Foreskin keratinocyte (primary cell): ENCODE measurements at places on chromosomes 2 and 18. TPM values are rescaled to one million over a fixed set of nuclear protein-coding genes. Genes with fewer than 3 reads are reported as not detected.

The NDUFS1 gene
- total RNA-seq = 74.4 and 76.6 TPM in 2 replicates

The ACMSD gene
- total RNA-seq = not detected in 2 replicates

The SDC1 gene
- 1,300 and 1,305 TPM in 2 replicates for total RNA-seq

The ANKRD62 gene
- total RNA-seq = not detected in 2 replicates

The EVX2 gene
- total RNA-seq = not detected in 2 replicates

The SERPINB10 gene
- total RNA-seq = 0.07 and 2.3 TPM in 2 replicates

The NMUR1 gene
- not detected in 2 replicates for total RNA-seq

The APCDD1 gene
- 2.8 and 5.6 TPM in 2 replicates for total RNA-seq

The POTEI gene
- total RNA-seq = not detected in 2 replicates

The STARD6 gene
- 0.14 TPM in 1 of 2 replicates, not detected in the other for total RNA-seq

The GPR55 gene
- total RNA-seq = not detected in 2 replicates

The TANK gene
- 31.9 and 36.1 TPM in 2 replicates for total RNA-seq

The PREPL gene
- total RNA-seq = 18.3 and 22.1 TPM in 2 replicates

The ONECUT2 gene
- total RNA-seq = under 0.01 and 0.14 TPM in 2 replicates

The CFAP210 gene
- total RNA-seq = not detected in 2 replicates

The CYTIP gene
- not detected in 2 replicates for total RNA-seq

The TMEM247 gene
- total RNA-seq = not detected in 2 replicates

The TUBA3D gene
- total RNA-seq = not detected in 2 replicates

The CLEC4F gene
- total RNA-seq = not detected in 2 replicates

The ADD2 gene
- 0.18 and 1.8 TPM in 2 replicates for total RNA-seq

The HOXD12 gene
- total RNA-seq = not detected in 2 replicates

The PLCL1 gene
- total RNA-seq = not detected in 2 replicates

The VAMP5 gene
- 0.99 and 1.6 TPM in 2 replicates for total RNA-seq

The MLPH gene
- total RNA-seq = 0.63 and 0.65 TPM in 2 replicates

The STARD7 gene
- 110 and 120 TPM in 2 replicates for total RNA-seq
